ENCODE measurements at places on chromosomes 7 and 10. TPM values are rescaled to one million over a fixed set of nuclear protein-coding genes. Genes with fewer than 3 reads are reported as not detected.

The SKIDA1 gene
- total RNA-seq, result 0.72 TPM

The CNPY1 gene
- not detected for total RNA-seq

The SHTN1 gene
- total RNA-seq, result 20.7 TPM

The HDAC9 gene
- total RNA-seq, result 19.7 TPM

The LRRD1 gene
- total RNA-seq, result 0.07 TPM

The HOXA4 gene
- 1.9 TPM for total RNA-seq

The MRLN gene
- total RNA-seq, result not detected

The DNAJC2 gene
- total RNA-seq, result 40.7 TPM

The PCLO gene
- 0.72 TPM for total RNA-seq

The SFTPA1 gene
- total RNA-seq, result not detected

The CYP3A4 gene
- total RNA-seq, result not detected

The BHLHA15 gene
- 1.4 TPM for total RNA-seq

The STEAP1 gene
- 62.9 TPM for total RNA-seq

The GNGT1 gene
- not detected for total RNA-seq

The ACSM6 gene
- total RNA-seq, result not detected

The BAMBI gene
- 3.2 TPM for total RNA-seq

The FOXP2 gene
- 0.40 TPM for total RNA-seq

The MMD2 gene
- not detected for total RNA-seq

The ING3 gene
- 30.5 TPM for total RNA-seq

The PLAU gene
- total RNA-seq, result 26.0 TPM

The PTF1A gene
- total RNA-seq, result not detected

The LMBR1 gene
- total RNA-seq, result 125 TPM

The C10orf62 gene
- not detected for total RNA-seq

The C10orf105 gene
- total RNA-seq, result 0.07 TPM

The COL13A1 gene
- total RNA-seq, result 73.0 TPM

The CCT6A gene
- 325 TPM for total RNA-seq

The GRID1 gene
- not detected for total RNA-seq

The TRIL gene
- under 0.01 TPM for total RNA-seq

The ADAM12 gene
- total RNA-seq, result 0.14 TPM

The EPDR1 gene
- total RNA-seq, result 5.5 TPM

The SP8 gene
- total RNA-seq, result not detected

The LRIT1 gene
- not detected for total RNA-seq

The LIPF gene
- not detected for total RNA-seq

The CUZD1 gene
- total RNA-seq, result 2.1 TPM

The CALHM1 gene
- not detected for total RNA-seq
